ENCODE measurements at places on chromosomes 5 and 9.

DNA sequence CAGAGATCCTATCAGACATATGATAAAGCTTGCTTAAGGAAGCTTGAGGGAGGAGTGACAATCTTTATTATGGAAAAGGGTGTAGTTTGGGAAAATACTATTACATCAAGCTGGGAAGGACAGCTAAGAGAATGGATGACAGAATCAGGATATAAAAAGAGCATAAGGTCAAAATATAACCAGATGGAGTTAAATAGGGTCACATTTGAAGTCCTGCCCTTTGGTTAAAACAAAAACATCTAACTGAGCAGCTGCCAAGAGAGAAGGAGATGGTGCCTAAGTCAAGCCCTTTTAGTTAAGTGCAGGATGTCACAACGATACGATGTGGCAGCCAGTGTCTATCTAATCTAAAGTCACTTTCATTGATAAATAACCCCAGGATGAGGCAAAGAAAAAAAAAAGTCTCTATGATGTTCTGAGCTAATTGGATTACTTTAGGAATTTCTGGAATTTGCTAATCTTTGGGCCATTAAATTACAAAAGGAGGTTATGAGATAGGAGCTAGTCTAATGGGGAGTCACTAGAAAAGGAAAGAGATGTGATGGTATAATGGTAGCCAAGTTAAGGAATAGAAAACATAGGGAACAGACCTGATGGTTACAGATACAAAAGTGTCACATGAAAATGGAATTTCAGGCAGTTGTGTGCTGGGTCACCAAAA is 365.2 kb downstream of the PDE4D start:
- DNase-seq = no peak

GRCh38 chr9:19533373-19533772 is 124.6 kb downstream of the ACER2 start:
- no peak for DNase-seq

DNA sequence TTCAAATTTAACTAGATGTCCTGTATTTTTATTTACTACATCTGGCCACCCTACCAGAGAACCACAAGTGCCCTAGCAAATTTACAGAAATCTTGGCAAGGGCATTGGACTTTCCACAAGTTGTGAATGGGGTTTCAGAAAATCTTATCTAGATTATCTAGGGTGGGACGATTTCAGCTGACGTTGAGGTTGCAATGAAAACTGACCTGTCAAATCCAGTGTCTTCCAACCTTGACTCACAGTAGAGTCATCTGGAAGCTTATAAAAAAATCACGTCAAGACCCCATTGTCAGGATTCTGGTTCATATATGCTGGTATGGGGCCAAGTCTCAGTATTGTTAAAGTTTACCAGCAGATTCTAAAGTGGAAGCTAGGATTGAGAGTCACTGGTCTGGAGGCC is 109.6 kb upstream of the ACTBL2 start:
- DNase-seq = no peak

DNA sequence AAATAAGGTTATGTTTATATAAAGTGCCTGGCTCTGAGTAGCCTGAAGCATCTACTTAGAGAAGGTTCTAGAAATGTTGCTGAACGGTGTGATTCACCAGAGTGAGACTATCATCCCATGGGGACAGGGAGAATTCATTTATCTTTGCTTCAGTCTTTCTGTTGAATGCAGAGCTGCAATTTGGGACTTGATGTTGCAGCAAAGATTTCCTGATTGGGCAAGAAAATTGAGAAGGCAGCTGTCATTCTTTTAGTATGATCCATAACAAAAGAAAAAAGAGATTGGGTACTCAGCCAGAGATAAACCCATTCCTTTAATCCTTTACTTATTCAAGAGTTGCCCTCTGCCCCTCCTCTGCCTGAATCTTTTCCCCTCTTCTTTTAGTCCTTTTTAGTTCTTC is 456.3 kb upstream of the WWC1 start:
- no peak for DNase-seq

GRCh38 chr5:151454166-151454565 is 6.8 kb downstream of the SLC36A1 start:
- DNase-seq = no peak

- no peak for DNase-seq
Measured at GRCh38 chr5:152403046-152403445, 2.0 kb downstream of the NMUR2 start.

DNA sequence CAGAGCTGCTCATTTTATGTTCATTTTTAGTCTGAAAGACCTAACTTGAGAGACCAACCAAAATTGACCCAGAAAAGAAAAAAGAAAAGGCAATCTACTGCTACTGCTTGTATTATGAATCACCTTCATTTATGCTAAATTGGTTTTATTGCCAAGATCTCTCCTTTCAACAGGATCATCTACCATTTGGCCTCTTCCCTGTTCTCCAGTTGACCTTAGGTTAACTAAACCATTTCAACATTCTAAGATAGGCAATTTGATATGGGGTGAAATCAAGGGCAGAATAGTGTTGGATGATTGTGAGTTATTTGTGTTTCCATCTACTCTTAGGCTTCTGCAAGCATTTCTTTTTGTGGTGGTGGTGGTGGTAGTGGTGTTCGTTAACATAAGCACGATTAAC is 48.3 kb upstream of the POU4F3 start:
- DNase-seq = no peak

GRCh38 chr5:79236362-79236969 is 535 bp downstream of the JMY start:
- peak; percentile 26 for DNase-seq

DNA sequence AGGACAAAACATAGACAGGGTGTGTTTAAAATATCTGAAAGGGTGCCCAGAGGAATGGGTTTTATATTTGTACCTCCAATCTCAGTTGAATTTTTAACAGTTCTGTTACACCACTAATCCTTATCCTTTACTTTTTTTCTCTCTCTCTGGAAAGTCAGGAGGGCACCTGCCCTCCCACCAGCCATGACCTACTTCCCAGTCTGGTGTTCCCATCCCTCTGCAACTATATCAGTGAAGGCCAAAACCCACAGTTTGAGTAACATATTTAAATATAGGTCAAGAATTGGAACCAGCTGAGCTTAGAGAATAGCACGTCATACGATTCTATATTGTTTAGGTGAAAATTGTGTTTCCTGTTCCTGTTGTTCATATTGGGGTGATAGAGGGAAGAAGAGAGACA is 229.8 kb downstream of the NTRK2 start:
- no peak for DNase-seq

DNA sequence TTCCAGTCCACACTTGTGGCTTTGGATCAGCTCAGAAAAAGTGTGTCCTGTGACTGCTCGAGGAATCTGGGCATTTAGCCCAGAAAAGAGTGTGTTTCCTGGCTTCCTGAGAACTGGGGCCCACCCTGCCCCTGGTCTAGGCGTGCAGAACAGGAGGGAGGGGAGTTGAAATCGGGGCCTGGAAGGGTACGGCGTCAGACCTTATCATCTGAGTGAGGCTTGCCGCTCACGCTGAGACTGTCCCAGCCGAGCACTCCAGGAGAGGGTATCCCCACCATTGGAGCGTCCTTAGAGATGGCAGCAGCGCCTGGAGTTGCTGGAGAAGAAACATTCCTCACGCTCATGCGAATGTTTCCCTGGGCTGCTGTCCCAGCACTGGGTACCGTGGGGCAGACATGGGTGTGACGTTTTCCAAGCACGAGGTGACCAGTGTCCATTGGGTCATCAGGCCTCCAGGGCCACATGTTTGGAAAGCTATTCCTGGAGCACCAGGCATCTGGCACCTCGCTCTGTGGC is 22.5 kb downstream of the NEK6 start:
- DNase-seq = no peak

All from activated T-helper 1 cell treated with anti-CD3 and anti-CD28 coated beads, Interleukin-2, amount 50 U/mL, for 16 hours (primary cell).